ENCODE measurements at places on chromosomes 13 and 19. TPM values are rescaled to one million over a fixed set of nuclear protein-coding genes. Genes with fewer than 3 reads are reported as not detected.

DNA sequence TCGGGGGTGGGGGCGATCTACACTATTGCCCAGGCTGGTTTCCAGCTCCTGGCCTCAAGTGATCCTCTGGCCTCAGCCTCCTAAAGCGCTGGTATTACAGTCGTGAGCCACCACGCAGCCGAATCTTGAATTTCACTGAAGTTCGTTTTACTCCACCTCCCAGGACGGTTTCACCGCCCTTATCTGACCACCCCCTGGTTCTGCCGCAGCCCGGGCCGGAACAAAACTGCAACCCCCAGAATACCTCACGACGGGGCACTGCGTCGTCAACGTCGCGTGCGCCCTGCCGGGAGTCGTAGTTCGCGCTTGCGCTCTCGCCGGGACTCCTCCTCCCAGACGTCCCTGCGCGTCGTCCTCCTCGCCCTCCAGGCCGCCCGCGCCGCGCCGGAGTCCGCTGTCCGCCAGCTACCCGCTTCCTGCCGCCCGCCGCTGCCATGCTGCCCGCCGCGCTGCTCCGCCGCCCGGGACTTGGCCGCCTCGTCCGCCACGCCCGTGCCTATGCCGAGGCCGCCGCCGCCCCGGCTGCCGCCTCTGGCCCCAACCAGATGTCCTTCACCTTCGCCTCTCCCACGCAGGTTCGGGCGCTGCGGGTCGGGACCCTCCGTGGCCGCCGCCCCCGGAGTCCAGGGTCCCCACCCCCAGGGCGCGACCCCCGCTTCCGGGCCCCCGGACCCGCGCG lies at the start of gene ATP5F1D:
TSS of gene ATP5F1D (plus strand) at position 335 of the 679 bp plus-strand sequence. CDS start at position 435, 100 bp downstream.
- peak; percentile 97 for DNase-seq

DNA sequence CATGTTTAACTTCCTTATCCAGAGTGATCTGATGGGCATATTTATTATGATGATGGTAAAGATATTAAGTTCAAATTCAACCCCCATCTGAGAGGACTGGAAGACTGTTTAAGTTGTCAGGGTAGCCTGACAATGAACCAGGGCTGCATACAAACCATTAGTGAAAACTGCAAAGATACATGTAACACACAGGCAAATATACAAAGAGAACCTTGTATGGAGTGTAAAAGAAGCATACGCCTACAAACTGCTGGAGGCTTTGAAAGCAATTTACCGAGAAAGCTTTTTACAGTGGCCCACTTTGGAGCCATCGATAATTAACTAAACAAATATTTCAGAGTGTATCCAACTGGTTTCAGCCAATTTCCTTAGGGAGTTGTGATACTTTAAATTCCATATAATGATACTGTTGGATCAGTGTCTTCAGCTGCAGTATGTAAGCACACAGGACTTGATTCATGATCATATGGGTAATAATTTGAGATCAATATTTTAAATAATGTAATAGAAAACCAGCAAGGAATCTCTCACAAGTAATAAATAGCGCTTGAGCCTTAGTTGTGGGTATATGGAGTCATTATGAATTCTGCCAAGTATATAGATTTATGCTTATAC lies 231.5 kb upstream of the SPRY2 start:
- no peak for DNase-seq

- no peak for DNase-seq
These were observed 8.6 kb upstream of the TMEM161A start for GRCh38 chr19:19146865-19147264.

DNA sequence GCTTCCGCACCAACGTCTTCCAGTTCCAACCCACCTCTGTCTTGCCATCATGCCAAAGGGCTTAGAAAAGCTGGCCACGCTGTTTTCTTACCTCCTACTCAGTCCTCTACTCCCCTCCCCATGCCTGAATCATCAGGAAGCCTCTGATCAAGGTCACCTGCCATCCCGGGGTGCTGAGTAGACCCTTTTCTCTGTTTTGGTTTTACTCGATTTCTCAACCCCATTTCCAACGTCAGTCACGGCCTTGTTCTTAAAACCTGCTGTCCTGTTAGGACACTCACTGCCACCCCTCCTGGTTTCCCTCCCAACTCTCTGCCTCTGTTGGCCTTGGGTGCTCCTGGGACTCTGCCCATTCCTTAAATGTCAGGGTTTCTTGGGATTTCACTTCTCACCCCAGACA lies 350.1 kb downstream of the FOXO1 start:
- DNase-seq: no peak

DNA sequence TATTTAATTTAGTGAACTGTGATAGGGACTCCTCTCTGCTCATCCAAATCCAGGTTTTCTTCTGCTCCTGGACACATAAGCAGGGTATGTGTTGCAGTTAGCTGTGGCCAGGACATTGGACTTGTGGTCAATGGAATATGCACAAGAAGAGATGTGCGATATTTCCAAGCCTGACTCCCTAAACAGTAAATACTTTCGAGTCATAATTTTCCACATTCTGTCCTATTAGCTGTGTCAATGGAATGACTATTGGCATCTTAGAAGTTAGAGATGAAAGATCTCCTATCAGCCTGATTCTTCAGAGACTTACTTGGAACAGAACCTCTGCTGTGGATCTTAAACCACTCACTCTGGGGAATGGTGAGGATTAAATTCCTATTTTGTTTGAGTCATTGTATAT lies 771.0 kb downstream of the EFNB2 start:
- DNase-seq: no peak

DNA sequence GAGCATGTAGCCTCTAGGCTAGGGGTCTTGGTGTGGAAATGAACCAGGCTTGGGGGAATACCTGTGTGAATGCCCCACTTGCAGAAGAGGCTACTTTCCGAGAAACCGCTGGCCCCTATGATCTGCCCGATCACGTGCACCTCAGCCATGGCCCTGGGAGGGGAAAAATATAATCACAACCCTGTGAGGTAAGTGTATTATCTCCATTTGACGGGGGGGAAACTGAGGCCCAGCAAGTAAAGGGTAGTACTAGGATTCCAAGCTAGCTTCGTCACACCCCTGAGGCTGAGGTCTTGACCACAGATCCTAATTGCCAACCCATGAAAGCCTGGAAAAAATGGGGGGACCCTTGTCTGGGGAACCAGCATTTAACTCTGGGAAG lies 587 bp downstream of the B9D2 start:
- DNase-seq: no peak

GRCh38 chr19:48877855-48878195 lies 5.6 kb downstream of the PPP1R15A start:
- DNase-seq: no peak

- DNase-seq: no peak
These were observed 63.3 kb downstream of the DHRS12 start for GRCh38 chr13:51740698-51741097.

Gene ZNF490
- total RNA-seq: 5.1 TPM

Gene BCAM
- total RNA-seq: 91.9 TPM

Gene FFAR1
- not detected for total RNA-seq

Gene ZNF570
- total RNA-seq: 8.4 TPM

Gene NPHS1
- not detected for total RNA-seq

Gene FAM216B
- total RNA-seq: 3.1 TPM

All from Right ventricle myocardium inferior (tissue), 1 donor.